ENCODE measurements at places on chromosomes 2 and 18.

GRCh38 chr2:117996525-117996924, 17.3 kb downstream of the CCDC93 start:
- DNase-seq = no peak

- DNase-seq = no peak
Measured at GRCh38 chr2:51151490-51152140, 119.7 kb upstream of the NRXN1 start.

- no peak for DNase-seq
Measured at GRCh38 chr2:212299943-212300342, 238.7 kb downstream of the ERBB4 start.

DNA sequence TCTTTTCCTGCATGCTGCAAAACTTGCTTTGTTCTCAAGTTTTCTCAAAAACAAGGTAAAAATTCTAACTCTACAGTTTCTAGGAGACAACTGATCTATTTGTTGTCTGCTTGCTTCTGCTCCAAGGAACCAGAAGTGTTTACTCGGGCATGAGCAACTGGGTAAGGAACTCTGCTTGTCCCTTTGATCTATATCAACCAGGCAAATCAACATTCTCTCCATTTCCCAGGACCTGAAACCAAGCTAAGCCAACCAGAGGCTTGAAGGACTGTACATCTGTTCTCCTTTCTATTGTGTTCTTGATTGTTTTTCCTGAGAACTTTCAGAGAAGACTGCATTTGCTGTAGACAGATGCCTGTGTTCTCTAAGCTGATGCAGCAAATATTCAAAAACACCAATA, 335.0 kb upstream of the KCNH7 start:
- DNase-seq = no peak

DNA sequence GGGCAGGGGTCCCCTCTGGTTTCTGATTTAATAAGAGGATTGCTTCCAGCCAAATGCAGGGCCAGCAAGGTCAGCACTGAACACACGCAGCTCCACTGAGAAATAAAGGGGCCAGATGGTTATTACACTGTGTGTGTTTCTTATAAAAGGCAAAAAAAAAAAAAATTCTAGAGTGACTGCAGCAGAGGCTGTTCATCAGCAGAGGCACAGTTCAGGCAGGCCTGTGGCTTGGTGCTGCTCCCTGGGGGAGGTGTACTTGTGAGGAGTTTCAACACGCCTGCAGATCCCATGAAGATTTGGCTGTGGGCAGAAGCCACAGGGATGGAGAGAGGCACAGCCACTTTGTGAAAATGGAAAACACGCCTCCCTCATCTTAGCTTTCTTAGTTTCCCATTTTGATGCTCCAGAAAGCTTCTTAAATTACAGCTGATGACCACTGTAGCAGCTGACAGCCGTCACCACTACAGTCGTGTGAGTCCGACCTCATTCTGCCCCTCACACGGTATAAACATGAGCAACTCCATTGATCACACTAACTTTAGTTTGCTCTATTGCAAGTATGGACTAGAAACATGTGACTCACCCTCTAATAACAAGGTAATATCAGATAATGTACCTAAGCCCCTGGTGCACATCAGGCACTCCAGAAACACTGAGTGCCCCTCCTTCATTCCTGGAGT, 726.5 kb upstream of the RAB6C start:
- DNase-seq = no peak

- no peak for DNase-seq
Measured at GRCh38 chr2:58434692-58435091, 193.6 kb upstream of the FANCL start.

DNA sequence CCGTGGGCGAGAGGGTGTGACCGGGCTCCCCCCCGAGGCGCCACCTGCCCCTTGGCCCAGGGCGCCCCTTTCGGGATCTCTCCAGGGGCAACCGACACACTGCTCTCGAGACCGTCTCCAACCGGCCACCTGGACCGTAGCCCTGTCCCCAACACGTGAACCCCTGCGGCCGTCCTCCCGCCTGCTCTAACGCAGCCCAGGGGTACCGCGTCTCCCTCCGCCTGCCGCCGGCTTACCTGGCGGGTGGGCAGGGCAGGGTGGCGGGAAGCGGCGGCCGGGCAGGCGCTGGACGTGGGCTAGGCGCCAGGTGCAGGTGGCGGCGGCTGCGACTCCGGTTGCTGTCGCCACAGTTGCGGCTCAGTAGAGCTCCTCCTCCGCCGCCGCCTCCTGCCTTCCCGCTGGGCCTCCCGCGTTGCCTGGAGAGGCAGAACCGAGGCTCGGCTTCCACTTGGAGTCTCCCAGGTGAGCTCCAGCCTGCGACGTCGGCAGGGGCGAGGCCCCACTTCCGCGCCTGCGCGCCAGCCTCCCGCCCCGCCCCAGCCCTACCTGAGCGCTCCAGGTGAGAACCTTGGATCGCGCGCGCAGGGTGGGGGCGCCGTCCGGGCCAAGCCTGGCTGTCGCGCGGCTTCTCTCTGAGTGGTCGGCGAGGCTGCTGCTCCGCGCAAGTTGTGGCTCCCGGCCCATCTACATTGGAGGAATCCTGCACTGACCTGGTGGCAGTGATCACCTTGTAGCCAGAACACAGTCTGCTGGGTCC, at the start of gene GALNT3:
Gene GALNT3, minus strand, starts transcription at position 469 of the 757 bp plus-strand sequence. CDS start 23,547 bp downstream, outside the sequence.
- DNase-seq = no peak

GRCh38 chr18:6543330-6543908, 128.7 kb upstream of the L3MBTL4 start:
- no peak for DNase-seq

DNA sequence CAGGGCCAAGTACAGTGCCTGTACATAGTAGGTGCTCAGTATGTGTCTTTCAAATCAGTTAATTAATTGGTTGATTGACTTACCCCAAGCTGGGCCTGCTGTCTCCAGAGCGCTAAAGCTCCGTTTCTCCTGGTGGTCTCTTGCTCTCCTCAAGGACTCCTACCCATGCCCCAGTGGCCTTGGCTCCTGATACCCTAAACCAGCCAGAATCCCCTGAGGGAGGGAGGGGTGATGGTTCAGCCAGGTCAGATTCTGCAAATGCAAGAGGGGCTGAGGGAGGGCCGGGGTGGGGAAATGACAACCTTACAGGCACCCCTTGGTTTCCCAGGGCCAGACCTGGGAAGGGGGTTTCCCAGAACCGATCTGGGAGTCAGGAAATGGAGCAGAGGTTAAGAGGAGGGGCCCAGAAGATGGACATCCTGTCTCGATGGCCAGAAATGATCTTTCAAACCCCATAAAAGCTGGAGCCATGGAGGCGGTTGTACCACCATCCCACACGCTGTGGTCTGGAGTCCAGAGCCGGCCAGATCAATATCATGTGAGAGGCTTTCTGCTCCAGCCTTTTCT, 209.1 kb downstream of the TNS1 start:
- DNase-seq = no peak

- DNase-seq = no peak
Measured at GRCh38 chr2:134023854-134024253, 230.0 kb upstream of the MGAT5 start.

DNA sequence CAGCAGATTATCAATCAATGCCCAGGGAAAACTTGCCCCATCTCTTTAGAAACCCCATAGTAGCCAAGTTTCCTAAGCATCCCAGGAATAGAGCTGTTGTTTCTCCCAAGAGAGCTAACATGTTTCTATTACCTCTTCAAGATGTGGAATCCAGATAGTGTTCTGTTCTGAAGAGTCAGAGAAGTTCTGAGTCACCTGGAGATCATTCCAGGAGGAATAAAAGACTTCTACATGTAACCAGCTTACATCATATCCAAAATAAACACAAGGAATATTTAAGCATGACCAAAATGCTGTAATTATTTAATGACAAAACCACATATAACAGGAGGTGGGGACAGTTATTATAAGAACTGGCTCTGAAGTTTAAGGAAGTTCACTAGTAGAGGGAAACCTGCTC, 51.0 kb upstream of the GORASP2 start:
- DNase-seq = no peak

- DNase-seq = no peak
Measured at GRCh38 chr2:216030216-216030615, 16.9 kb upstream of the MREG start.

DNA sequence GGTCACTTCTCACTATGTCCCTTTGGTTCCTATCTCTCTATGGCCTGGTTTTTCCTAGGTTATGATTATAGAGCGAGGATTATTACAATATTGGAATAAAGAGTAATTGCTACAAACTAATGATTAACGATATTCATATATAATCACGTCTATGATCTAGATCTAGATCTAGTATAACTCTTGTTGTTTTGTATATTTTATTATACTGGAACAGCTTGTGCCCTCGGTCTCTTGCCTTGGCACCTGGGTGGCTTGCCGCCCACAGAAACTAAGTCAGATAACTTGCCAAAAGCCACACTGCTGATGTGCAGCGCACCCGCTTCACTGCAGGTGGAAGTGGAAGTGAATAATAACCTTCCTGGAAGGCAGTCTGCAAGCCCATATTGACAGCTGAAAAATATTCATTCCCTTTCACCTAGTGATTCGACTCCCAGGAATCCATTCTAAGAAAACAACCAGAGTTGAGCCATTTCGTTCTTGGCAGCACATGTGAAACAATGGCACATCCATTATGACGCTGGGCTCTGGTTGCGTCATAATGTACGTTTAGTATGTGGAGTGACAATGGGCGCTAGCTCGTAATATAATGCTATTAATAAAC, 725 bp upstream of the ANKRD53 start:
- no peak for DNase-seq

GRCh38 chr2:144975881-144976280, 456.0 kb upstream of the ZEB2 start:
- no peak for DNase-seq

DNA sequence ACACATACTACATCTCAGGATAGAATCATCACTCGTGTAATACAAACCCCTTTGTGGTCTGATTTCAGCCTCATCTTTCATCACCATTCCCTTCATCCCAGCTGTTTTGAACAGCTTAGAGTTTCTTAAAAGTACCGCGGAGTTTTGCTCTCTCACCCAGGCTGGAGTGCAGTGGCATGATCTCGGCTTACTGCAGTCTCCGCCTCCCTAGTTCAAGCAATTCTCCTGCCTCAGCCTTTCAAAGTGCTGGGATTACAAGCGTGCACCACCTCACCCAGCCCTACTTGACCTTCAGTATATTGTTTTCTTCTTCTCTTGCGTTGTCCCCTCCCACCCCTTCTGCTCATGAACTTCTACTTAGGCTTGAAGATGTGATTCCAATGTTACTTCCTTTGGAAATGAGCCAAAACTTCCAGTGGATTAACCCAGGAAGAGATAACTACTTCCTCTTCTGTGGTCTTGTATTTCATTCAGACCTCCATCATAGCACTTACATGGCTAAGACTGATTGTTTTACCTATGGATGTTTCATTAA, 15.8 kb downstream of the ERLEC1 start:
- no peak for DNase-seq

- no peak for DNase-seq
Measured at GRCh38 chr2:46337208-46337994, 40.2 kb downstream of the EPAS1 start.

Data from stimulated activated CD4-positive, alpha-beta T cell treated with anti-CD3 and anti-CD28 coated beads, Interleukin-12 subunit alpha, Interleukin-12 subunit beta, amount 100 ng/mL, for 24 hours (primary cell).